Mucosa of gallbladder (tissue), 1 donor: ENCODE measurements at places on chromosomes 3 and 15.

DNA sequence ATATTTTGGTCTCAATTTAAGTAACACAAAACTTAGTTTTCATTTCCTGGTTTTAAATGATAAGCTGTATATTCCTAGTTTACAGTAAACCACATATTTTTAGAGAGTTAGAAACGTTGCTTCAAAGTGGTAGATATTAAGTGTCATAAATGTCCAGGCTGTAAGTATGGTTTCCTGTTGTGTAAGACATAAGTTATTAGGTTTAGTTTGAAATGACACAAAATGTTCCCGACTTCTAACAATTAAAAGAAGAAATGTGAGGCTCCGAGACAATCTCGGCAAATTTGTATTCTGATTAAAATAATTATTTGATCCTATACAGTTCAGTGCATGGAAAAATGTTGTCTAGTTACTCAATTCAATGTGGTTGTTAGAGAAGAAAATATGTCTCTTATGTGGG, 387.3 kb downstream of the EPHA3 start:
- DNase-seq = no peak

DNA sequence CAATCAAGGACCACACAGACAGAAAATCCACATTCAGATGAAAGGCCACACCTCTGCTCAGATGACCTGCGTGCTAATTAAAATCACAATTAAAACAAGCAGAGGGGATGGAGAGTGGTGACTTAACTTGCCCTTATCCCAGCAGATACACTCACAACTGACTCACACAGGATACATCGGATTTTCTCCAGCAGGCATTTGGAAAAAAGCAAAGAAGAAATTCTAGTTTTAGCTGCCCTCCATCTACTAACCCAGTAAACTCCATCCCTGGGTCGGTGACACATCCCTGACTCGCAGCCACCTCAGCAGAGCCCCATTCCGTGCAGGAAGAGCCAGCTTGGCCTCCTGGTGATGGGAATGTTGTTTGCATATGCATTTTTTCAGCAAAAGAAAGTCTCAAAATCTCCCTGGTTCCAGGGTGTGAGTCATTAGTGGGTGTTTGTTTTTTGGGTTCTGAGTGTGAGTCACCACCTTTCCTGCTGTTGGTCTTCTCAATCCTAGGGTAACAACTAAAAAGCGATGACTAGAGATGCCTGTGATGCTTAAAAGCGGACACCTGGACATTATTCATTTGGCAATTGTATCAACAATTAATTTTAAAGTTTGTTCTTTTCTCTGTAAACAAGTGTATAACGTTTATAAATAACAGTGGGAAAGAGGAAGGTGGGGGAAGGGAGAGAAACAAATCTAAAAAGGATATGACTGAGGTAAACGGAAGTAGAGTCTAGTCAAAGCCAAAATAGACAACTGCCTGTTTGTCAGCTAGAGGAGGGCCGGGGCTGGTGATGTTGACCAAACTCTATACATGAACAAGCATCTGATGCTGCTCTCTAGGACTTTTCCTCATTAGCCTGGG, 49.8 kb upstream of the SLC4A7 start:
- peak; percentile 14 for DNase-seq

GRCh38 chr3:14396031-14396692, 6.2 kb upstream of the SLC6A6 start:
- DNase-seq = no peak

DNA sequence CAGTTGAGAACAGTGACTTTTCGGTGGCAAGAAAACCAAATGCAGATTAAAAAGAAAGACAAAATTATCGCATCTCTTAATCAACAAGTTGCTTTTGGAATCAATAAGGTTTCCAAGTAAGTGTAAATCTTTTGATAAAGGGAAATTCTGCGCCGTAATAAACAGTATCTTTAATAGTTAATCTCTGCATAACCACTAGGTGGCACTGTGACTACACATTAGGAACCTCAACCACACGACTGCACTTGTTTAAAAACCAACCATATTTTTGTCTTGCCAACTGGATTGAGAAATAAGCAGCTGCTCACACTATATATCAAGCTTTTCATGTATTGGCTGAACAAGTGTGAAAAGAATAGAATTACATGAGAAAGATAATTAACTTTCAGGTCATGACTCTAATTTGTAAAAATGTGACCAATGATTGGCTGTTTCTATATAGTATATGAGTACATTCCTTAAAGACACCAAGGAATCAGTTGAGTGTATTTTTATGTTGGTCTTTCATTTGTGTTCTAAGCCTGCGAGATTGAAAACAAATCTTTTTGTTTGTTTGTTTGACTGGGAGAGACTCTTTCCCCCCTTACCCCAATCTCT, 72.7 kb downstream of the DZIP3 start:
- no peak for DNase-seq

- no peak for DNase-seq
Measured at GRCh38 chr3:155690921-155691320, 54.0 kb downstream of the PLCH1 start.

DNA sequence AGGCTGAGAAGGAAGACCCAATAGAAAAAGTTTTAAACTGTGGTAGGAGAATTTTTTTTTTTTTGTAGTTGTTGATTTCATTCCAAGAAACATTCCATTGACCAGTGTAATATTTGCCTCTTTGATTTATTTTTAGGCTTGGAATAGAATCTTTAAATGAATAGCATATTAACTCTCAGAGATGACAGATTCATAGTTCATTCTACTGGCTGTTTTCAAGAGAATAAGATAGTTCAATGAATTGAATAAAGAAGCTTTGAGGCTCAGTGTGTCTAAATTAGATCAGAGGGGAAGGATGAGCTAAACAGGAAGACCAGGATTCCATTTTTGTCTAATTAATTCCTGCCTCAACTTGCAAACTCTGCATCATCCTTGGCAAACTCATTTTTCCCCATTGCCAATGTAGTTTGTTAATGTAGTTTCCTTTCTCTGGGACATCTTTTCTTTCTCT, 98.4 kb downstream of the NAALADL2 start:
- DNase-seq = no peak

- no peak for DNase-seq
Measured at GRCh38 chr3:182451871-182452270, 341.4 kb upstream of the ATP11B start.

DNA sequence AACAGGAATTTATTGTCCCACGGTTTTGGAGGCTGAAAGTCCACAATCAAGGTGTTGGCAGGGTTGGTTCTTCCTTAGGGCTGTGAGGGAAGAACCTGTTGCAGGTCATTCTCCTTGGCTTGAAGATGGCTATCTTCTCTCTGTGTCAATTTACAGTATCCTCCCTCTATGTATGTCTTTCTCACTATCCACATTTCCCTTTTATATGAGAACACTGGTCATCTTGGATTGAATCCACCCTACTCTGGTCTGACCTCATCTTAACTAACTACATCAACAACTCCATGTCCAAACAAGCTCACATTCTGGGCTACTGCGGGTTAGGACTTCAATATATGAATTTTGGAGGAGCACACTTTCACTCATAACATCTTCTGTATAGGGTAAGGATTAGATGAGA, 61.9 kb downstream of the CLDN1 start:
- no peak for DNase-seq

DNA sequence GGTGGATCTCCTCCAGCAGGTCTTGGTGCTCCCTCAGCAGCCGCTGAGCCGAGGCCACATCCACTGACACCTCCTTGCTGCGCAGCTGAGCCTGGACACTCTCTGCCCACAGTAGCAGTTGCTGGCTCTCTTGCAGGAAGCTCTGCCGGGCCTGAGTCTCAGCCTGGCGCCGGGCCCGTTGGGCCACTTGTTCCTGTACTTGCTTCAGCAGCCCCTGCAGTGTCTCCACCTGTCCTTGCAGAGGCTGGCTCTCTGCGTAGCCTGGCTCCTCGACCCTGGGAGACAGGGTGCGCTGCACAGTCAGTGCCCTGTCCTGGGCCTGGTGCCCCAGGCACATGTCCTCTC, 15.5 kb downstream of the SPTBN5 start:
- no peak for DNase-seq
